Activated CD4-positive, alpha-beta T cell treated with anti-CD3 and anti-CD28 coated beads, Interleukin-2, amount 50 U/mL, for 48 hours (primary cell): ENCODE measurements at places on chromosomes 4 and X.

- no peak for DNase-seq
These were observed 437.1 kb upstream of the CTSO start for GRCh38 chr4:156390599-156391324.

- no peak for DNase-seq
These were observed 64.7 kb downstream of the CLNK start for GRCh38 chr4:10619855-10620254.

DNA sequence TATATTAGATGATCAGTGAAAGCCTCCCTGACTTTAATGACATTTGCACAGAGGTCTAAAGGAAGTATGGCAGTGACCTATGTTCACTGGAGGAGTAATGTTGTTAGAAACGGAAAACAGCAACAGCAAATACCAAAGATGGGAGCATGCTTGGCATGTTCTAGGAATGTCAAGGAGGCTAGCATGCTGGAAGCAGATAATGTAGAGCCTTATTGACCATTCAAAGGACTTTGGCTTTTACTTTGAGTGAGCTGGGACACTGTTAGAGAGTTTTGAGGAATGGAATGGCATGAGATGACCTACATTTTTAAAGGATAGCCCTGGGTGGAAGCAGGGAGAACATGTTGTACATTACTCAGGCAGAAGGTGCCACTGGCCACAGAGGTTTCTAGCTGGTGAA is 6.0 kb downstream of the RPA4 start:
- DNase-seq, result no peak

GRCh38 chr4:124883632-124884031 is 171.1 kb upstream of the ANKRD50 start:
- DNase-seq, result no peak

DNA sequence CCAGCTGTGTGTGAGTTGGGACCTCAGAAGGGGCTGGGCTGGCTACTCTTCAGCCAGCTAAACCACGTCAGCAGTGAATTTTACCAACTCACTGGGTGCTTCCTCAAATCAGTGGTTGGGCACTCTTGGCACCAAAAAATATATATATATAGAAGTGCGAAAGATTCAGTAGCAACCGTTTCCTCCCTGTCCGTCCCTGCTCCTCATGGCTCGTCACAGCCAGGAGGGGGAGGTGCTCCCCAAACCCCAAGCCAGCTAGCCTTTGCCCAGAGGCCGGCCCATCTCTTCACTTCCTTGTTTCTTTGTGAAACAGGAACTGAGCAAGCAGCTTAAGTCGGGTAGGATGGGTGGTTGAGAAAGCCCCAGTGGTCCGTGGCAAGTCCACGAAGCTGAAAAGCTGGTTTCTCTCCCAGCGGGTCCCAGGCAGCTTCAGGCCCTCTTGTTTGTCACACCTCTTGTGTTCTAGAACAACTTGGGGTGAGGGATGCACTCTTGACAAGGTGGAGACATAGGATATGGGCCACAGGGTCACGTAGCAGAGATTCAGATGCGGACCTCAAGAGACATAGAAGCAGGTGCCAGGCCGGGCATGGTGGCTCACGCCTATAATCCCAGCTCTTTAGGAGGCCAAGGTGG is 6.8 kb upstream of the SASH3 start:
- peak; percentile 43 for DNase-seq

- DNase-seq, result no peak
These were observed 533.2 kb upstream of the FAT1 start for GRCh38 chr4:187256897-187257296.

DNA sequence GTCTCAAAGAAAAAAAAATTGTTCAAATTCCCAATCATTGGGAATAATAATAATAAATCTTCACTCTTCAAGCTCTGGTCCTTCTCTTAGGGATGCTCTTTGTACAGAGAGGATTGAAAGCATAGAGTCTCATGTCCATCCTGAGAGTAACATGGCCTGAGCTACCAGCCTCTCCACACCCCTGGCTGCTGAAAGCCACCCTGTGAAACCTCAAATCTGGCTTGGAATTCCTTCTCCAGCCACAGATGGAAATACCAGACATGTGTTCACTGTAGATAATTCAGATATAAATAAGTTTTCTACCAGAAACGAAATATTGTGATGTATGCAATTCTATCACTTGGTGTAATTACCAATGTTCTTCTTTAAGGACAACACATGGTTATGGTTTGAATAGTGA is 140.6 kb downstream of the ARSF start:
- no peak for DNase-seq

GRCh38 chr4:145179281-145179860 is 1.0 kb downstream of the OTUD4 start:
- peak; percentile 81 for DNase-seq

- no peak for DNase-seq
These were observed 11.7 kb upstream of the PITX2 start for GRCh38 chr4:110634350-110635162.

DNA sequence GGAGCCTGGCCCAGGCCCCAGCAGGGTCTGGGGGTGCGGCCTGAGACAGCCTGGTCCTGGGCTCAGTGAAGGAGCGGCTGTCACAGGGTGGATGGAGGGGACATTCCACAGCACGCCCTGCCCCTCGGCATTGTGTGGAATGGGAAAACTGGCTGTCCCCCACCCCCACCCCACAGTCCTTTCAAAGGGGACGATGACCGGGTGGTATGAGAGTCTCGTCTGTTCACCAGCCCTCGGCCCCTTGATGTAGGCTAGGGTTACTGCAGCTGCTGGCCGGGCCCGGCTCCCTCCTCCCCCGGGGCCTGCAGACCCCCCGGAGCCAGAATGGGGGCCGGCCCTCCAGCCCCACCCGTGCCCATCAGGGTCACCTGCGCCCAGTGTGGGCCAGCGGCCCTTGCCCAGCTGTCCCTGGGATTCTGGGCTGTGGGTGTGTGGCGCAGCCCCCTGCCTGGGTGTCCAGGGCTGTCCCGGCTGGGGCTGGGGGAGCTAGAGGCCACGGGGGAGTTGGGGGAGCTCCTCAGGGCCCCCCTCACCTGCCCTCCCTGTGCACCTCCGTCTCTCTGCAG is 11.7 kb downstream of the FGFRL1 start:
- DNase-seq, result no peak

GRCh38 chrX:96683997-96684338 is 674 bp upstream of the DIAPH2 start:
- DNase-seq, result no peak

DNA sequence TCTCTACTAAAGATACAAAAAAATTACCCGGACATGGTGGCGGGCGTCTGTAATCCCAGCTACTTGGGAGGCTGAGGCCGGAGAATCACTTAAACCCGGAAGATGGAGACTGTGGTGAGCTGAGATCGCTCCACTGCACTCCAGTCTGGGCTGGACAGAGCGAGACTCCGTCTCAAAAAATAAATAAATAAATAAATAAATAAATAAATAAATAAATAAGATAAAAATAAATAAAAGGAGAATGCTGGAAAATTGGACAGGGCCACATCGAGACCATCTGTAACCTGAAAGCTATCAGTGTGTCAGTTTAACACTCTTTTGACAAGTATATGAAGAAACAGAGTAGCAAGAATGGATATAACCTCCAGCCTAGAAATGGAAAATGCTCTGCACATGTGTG is 15.7 kb upstream of the FAT1 start:
- no peak for DNase-seq

DNA sequence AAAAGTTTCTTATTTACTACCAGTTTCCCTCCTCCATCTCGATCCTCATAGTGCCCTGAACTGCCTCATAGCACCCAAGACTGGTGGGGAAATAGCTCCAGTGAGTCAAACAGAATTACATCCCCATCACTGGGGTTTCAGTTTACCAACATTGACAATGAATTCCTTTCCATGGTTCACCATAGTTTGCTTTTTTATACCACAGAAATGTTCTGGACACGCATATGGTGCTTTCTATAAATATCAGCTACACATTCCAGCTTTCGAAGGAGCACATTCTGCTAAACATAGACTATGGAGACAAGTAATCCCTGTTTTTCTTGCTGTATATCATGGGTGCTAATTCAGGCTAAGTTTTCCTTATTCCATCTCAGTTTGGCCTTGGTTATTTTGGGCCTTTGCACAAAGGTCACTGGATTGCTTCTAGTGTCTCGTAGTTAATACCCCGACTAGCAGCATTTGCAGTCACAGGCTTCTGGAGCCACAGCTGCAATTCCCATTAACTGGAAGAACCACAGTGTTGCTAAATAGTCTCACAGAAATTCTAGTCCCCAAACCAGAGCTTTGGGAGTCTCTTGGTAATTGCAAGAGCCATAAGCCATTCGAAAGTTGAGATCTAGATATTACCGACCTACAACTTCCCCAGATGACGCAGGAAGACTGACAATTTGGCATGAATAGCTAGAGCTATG is 53.4 kb upstream of the TRPC3 start:
- DNase-seq, result no peak

DNA sequence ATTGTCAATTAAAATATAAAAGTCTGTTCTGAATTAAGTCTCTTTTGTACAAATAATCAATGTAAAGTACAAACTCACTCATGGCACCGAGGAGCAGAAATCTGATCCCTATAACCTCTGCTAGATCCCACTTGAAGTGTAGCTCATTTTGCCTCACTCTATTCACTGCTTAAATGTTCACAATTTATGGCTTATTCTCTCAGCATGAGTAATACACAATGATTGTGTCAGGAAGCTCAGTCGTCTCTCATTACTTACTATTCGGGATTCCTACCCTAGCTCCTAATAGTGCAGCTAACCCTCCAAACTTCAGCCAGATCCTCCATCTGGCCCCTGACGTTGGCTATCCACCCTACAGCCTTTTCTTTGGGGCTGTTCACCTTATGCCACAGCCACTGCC is 4.7 kb upstream of the AMMECR1 start:
- no peak for DNase-seq

- no peak for DNase-seq
These were observed 4.0 kb downstream of the MFAP3L start for GRCh38 chr4:170022211-170022610.

- DNase-seq, result no peak
These were observed 50.0 kb downstream of the SLC7A11 start for GRCh38 chr4:138192113-138192512.

DNA sequence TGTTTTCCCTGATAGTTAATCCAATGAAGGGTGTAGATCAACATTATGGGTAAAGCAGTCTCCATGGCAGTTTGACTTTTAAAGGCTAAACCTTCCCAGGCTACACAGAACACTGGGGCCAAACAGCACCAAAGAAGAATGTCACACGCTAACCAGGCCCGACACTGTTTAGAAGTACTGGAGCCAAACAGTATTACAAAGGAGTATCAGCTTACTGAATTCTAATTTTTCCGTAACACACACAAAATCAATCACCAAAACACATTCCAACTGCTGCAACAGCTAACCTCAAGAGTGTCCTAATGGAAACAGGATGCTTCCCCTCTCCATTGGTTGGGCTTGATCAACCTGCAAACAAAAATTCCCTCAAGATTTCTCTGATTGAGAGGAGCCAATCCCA is 783.5 kb downstream of the PCDH18 start:
- DNase-seq, result no peak

GRCh38 chr4:65046192-65047133 is 623.8 kb downstream of the EPHA5 start:
- no peak for DNase-seq

- DNase-seq, result no peak
These were observed 1.0 kb upstream of the EDA start for GRCh38 chrX:69614886-69615285.

DNA sequence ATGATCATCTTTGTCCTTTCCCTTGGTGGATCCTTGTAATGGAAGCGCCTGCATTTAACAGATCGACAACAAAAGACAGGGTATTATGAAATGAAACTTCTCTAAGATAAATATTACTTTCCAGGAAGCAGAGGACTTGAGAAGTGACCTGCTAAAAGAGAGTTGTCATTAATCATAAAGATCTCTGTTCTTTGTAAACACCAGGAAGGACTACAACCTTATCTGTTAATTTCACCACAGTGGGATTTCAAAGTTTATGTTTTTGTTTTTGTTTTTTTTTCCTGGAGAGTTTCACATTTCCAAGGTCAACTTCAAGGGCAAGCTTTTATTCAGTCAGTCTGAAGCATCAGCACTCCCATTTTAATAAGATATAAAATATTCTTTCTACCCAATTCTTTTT is 170.9 kb downstream of the RCHY1 start:
- DNase-seq, result no peak

DNA sequence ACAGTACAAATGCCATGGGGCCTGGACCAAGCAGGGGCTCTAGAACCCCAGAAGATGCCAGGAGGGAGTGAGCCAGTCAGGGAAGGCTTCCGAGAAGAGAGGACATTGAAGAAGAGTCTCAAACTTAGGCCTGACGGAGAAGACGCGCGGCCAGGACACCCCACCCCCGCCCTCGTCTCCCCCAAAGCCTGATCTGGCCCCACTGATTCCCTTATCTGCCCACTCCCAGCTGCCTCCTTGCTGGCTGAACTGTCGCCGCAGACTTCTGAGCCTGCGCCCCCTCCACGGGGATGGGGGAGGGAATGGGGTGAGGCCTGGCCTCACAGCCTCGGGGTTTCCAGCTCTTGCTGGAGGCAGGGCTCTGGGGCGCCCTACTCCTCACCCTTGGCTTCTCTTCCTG is 3.6 kb upstream of the GATA1 start:
- DNase-seq, result no peak

DNA sequence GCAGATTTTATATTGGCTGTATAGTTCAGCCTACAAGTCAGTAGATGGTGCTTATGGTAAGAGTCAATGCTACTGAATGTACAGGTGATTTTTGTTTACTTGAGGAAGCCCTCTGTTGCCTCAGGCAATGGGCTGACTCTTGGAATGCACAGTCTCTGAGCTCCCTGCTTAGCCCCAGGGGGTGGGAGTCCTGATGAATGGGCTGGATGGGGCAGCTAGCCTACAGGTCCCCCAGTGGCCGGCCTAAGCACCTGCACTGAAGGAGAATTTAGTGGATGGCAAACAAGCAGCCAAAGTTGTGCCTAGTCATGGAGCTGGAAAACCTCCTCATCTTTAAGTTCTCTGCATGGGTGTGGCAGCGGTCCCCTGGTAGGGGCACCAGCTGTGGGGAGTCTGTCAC is 101.8 kb upstream of the CXorf51B start:
- DNase-seq, result no peak

DNA sequence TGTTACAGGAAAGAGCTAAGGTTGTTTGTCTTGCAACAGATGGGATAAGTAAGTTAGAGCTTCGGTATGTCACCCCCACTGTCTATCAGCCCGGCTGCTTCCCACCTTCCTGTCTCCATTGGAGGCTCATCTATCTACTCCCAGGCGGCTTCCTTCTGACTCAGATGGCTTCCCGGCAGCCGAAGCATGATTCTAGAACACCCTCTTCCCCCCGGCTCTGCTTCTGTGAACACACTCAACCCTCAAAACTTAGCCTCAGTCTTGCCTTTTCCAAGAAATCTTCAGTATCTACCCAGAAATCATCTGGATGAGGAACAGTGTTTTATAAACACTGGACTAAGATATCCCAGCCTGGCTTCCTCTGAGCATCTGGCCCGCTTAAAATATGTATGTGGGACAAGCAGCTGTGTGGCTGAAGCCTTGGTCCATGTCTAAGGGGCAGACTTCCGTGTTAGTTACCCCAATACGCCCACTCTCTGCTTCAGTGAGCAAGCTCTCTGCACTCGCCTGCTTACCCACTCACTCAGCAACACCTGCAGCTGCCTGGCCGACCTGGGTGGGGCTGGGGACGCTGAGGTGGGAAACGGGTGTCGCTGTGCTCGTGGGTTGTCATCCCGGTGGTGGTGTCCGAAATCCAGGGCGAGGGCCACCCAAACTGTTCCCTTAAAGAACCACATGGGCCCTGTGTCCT is 12.0 kb upstream of the SLC2A9 start:
- DNase-seq, result no peak
